ENCODE measurements at places on chromosomes 5 and 9.

- no peak for DNase-seq
These were observed 3.1 kb upstream of the CATSPER3 start for GRCh38 chr5:134964359-134965270.

DNA sequence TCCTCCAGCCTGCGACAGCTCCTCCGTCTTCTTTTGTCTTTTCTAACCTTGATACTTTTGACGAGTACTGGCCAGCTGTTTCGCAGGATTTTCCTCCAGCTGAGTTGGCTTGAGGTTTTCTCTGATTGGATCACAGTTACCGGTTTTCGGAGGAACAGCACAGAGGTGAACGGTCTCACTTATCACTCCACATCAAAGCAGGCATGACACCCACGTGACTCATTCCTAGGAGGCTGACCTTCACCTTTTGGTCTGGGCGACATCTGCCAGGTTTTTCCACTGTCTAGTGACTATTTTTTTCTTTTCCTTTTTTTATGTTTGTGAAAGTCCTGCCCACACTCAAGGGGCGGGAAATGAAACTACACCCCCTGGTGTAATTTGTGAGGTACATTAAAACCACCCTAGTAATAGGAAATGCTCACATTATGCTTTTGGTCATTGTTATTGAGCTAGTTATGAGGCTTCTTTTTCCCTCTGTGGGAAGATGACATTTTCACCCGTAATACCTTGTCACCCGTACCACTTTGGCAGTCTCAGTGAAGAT, 319.2 kb downstream of the GADD45G start:
- no peak for DNase-seq

- DNase-seq, result no peak
These were observed 77.3 kb upstream of the SH3PXD2B start for GRCh38 chr5:172531704-172532026.

- no peak for DNase-seq
These were observed 96.3 kb downstream of the ZNF608 start for GRCh38 chr5:124650147-124650561.

Measured in cerebellar nuclear complex (tissue), 1 donor.